Activated CD4-positive, alpha-beta T cell treated with anti-CD3 and anti-CD28 coated beads for 24 hours (primary cell): ENCODE measurements at places on chromosomes 11 and 22.

- no peak for DNase-seq
Measured at GRCh38 chr22:47626428-47627390, 864.3 kb downstream of the TBC1D22A start.

DNA sequence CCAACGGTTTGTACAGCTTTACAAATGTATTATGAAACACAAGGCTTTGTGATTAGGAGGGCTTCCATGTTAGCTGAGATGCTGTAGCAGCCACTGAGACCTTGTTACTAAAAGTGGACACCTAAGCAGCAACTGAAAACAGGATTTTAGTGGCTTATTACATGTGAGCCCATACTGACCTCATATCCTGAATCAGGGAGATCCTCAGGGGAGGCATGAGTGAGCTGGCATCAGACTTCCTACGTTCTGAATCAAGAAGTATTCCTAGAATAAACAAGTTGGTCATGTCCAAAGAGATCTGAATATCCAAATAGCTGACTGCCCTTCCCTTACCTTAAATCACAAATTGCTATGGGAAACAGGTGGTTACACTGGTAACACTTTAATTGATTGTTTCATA, 59.1 kb upstream of the SCUBE2 start:
- DNase-seq = no peak

- DNase-seq = no peak
Measured at GRCh38 chr11:72112978-72113808, 698 bp upstream of the ANAPC15 start.

GRCh38 chr22:44431256-44431655, 66.8 kb downstream of the RTL6 start:
- no peak for DNase-seq

DNA sequence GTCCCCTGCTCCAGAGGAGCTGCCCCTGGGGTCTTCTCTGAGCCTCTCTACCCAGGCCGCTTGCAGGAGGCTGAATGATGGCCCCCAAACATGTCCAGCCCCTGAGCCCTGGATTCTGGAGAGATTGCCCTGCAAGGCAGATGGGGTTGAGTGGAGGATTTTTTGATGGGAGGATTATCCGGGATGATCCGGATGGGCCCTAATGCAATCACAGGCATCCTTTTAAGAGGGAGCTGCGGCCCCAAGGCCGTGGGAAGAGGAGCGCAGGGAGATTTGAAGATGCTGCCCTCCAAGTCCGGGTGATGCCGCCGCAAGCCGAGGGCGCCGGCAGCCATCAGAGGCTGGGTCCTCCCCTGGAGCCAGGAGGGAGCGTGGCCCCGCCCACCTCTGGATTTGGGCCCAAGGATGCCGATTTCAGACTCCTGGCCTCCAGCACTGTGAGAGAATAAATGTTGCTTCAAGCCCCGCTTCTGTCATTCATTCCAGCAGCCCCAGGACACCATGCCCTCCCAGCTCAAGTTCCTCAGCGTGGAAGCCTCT, 66.0 kb downstream of the WNT7B start:
- DNase-seq = no peak
